Islet precursor cell (in vitro differentiated cells): ENCODE measurements at places on chromosomes 3 and 15.

- no peak for DNase-seq
Observed at GRCh38 chr3:179981646-179982045, 55.1 kb downstream of the PEX5L start.

GRCh38 chr3:37675833-37676596 is 185.7 kb upstream of the CTDSPL start:
- peak; percentile 20 for DNase-seq

DNA sequence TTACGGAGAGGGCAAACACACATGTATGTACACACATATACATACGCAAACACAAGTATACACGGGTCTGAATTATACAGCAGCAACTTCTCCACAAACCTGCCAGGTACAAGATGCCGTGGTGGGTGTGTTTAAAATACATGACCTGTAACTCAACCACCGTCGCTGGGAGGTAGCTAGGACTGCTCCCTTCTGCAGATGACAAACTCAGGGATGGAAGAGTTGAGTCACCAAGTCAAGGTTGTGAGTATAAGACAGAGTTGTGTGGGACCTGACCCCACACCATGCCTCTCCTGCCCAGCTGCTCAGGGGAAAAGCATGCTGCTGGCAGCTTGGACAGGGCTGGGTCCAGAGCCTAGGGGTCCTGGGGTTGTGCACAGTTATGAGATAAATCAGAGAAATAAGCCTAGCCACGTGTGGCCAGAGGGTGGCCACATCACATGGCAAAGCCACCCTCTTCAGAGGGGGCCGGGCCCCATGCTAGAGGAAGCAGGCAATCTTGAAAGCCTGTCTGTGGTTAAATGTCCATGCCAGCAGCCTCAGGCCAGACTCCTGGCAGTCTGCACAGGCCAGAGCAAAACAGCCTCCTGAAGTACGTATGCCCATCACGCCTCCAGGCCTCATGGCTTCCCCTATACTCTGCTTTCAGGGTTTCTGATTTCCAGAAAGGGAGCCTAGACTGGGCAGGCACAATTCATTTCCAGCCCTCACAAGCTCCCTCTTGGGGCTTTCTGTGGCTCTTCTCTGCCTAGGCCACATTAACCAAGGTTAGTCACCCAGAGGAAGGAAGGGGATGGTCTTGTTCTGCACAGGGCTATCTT is 107.7 kb upstream of the RPL32 start:
- DNase-seq: peak; percentile 68

DNA sequence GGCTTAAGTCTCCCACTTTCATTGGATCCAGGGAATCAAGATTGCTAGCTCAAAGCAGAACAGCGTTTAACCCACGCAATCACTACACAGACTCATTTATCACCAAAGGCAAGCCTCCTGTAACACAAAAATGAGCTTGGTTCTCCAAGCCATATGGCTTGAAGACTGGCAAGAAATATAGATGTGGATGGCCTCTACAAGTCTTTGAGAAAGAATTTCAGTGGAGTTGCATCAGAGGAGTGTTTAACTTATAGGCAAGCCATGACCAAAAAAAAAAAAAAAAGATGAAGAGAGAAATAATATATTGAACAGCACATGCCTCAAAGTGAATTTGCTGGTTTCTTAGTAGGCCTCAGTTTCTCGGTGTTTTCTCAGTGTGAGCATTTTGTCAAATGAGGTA is 27.3 kb downstream of the PDZRN3 start:
- DNase-seq: no peak

GRCh38 chr3:138376663-138377062 is 28.3 kb downstream of the MRAS start:
- DNase-seq: no peak

DNA sequence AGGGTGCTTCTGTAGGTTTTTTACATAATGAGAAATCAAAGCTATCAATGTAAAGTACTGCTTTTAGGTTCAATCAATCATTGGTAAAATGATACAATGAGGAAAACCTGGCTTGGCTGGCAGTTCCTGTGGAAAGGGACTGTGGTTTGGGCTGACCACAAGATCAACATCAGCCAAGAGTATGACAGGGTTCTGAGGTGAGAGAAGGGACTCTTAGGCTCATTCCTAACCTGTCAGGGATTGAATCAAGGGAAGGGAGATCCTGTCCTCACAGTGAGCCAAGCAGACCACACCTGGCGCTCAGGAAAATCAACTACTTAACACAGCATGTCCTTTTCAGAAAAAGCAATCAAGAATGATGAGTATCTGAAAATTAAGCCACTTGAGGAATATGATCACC is 111.1 kb downstream of the MAGI1 start:
- peak; percentile 56 for DNase-seq

DNA sequence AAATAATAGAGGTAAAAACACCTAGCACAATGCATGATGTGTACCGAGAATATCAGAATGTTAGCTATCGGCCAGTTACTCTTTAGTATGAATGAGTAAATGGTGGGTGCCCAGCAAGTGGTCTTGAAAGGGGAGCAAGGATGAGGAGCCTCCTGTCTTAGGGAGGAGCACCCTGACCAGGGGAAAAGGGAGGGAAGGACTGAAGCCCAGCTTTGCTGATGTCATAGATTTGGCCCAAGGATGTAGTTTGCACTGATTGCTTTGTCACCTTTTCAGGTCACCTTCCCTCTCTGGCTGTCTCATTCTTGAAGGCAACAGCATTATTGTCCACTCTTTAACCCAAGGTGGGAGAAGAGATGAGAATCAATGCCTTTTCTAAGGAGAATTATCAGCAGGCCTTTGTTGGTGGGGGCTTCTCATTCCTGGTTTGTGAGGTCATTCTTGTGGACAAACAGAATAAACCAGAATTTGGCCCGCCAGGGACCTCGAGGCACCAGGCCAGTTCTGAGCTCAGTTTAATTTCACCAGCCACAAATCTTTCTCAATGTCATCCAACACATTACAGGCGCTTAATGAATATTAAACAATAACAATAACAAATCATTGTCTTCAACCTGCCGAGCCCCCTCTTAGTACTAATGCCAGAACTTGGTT is 231.3 kb downstream of the VPS13C start:
- DNase-seq: no peak

GRCh38 chr3:183506674-183507320 is 48.7 kb downstream of the KLHL6 start:
- DNase-seq: peak; percentile 2

GRCh38 chr15:82798531-82799166 is 7.2 kb downstream of the FSD2 start:
- DNase-seq: no peak

- DNase-seq: peak; percentile 93
Observed at GRCh38 chr3:9932843-9933560, 632 bp upstream of the CRELD1 start.

GRCh38 chr3:172056416-172056815 is 17.0 kb downstream of the FNDC3B start:
- no peak for DNase-seq

DNA sequence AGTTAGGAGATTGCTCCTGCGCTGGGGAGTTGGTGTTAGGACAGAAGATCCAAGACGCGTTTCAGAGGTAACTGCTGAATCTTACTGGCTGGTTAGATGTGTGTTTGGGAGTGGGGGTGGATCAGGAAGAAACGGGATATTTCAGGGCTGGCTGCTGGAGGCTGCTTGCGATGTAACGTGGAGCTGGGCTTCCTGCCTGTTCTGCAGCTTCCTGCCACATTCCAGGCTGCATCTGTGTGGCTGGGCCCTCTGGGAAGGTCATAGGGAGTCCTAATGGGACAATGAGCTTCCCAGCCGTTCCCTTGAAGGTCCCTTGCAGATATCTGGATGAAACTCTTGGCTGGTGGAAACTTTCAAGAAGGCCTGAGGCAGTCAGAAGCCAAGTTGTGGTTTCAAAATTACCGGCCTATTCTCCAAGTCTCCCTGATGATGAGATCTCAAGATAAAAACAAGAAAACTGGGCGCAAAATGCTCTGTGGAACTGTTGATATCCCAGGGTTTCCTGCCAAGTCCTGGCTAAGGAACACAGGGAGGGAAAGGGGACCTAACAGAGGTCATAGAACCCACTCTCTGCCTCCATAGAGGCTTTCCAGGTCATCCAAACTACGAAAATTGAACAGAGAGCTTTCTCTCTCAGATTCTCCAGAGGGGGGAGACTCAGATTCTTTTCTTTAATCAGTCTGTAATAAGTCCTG is 67.0 kb downstream of the NOX5 start:
- peak; percentile 94 for DNase-seq

- DNase-seq: no peak
Observed at GRCh38 chr15:47917881-47918280, 200.6 kb downstream of the SEMA6D start.

- no peak for DNase-seq
Observed at GRCh38 chr3:136353461-136353860, 103.3 kb downstream of the PCCB start.

GRCh38 chr3:156358232-156358631 is 196.7 kb downstream of the SSR3 start:
- DNase-seq: no peak

DNA sequence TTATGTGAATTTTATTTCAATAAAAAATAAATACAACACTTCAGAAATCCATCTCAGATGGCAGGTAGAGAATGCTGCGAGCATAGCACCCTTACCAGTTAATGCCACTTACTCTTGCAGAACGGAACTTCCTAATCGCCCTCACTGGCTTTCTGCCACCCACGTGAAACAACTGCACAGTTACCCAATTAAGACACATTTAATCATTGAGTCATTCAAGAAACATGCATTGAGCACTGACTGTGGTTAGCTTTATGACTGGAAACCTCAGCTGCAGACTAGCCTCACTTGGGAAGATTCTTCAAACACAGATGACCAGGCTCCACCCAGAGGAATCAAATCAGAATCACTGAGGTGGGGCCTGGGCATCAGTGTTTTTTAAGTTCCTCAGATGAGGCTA is 5.6 kb upstream of the MFGE8 start:
- DNase-seq: peak; percentile 87

DNA sequence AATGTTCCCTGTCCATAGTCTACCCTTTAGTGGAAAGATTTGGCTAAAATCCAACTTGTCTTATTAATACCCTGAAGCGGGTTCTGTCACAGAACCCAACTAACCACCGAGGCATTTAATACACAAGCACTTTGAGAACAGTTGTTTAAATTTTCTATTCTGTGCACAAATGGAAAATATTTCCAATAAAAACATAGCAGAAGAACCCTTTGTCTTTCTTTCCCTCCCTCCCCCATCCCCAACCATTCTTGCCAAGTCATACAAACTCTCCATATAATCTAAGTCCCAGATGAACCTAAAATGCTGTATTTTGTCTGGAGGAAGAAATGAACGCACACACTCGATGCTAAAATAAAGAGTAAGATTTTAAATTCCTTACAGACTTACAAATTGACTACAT is 126.9 kb upstream of the STRIT1 start:
- no peak for DNase-seq

DNA sequence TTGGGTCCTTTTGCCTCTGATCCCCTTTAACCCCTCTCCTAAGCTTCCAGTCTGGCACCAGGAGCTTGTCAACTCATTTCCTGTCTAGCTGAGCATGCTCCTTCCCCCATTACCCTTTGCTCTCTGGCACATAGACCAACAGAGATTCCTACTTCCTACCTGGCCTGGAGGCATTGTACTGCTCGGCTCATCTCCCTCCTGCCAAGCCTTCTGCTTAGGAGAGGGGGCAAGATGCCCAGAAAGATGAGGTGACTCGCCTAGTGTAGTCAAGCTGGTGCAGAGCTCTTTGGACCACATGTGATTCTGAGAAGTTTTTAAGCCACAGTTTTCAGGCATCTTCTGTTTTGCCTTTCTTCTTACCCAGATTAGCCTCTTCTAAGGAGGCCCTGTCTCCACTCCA is 95.4 kb downstream of the ZNF621 start:
- peak; percentile 42 for DNase-seq

GRCh38 chr3:131231710-131232389 is 149.7 kb upstream of the NUDT16 start:
- no peak for DNase-seq

GRCh38 chr3:175129126-175129525 is 270.0 kb downstream of the NAALADL2 start:
- DNase-seq: no peak

DNA sequence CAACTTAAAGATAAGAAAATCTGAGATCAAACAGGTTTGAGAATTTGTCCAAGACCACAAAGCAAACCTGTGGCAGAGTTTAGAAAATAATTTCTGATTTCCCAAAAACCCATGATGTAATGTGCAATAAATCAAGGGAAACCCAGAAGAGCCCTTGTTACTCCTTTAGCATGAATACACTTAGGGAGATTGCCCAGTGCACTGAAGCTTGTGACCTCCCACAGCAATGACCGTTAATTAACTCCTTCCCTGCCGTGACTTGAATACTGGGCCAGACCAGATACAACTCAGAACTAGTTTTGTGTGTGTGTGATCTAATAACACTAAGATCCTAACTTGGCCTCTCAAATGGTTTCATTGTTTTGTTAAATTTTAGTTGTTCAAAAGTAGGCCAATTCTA is 2.5 kb downstream of the PRKAR2A start:
- DNase-seq: no peak

DNA sequence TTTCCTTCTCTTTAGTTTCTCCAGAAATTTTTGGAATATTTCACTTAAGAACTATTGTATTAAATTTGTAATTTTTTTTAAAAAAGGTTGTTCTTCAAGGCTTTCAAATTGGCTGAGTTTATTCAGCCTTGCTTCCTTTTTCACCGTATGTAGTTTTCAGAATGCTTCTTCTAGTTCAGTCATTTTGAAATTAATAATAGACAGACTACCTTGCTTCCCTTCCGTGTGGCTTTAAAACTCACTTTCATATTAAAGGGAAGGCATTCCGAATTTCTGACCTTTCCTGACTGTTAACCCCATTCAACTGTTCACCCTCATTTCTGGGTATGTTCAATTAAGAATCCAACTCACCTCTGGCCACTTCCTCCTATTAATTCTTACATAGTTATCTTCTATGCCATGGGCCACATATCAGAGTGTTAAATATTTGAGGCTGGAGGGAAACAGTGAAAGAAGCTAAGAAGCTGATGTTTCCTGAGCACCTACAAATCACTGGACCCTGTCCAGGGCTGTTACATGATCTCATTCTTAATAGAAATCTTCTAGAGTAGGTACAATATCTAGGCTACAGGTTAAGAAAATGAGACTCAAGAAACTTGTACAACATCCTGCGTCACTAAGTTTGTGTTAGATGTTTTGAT is 237.5 kb downstream of the P3H2 start:
- no peak for DNase-seq

DNA sequence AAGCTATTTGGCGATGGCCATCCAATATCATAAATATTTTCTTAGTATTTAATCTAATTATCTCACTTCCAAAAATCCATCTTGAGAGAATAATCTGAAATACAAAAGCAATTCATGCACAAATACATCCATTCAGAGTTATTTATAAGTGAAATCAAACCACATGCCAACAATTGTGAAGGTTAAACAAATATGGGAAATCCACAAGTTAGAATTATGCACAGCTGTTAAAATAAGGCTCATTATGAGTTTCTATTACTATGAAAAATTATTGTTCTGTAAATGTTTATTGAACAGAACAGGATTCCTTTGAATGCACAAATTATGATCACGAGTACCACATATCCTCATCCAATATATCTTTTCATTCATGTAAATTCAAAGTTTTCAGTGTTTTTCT is 267.7 kb downstream of the PLOD2 start:
- DNase-seq: no peak

DNA sequence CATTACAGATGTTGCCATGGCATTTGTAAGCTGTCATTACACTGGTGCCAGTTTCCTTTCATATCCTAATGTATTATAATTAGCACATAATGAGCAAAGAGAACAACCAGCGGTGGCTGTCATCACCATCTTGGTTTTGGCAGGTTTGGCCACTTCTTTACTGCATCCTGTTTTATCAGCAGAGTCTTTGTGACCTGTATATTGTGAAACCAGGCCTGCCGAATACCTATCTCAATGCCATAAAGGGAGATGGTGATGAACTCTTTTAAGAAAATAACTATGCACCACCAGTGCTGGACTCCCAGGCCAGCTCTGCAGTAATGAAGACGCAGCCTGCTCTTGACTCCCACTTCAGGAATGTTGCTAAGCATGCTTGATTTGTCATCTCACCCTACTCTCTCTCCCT is 458.1 kb upstream of the NR2F2 start:
- peak; percentile 91 for DNase-seq
